ENCODE measurements at places on chromosomes 1 and 21.

DNA sequence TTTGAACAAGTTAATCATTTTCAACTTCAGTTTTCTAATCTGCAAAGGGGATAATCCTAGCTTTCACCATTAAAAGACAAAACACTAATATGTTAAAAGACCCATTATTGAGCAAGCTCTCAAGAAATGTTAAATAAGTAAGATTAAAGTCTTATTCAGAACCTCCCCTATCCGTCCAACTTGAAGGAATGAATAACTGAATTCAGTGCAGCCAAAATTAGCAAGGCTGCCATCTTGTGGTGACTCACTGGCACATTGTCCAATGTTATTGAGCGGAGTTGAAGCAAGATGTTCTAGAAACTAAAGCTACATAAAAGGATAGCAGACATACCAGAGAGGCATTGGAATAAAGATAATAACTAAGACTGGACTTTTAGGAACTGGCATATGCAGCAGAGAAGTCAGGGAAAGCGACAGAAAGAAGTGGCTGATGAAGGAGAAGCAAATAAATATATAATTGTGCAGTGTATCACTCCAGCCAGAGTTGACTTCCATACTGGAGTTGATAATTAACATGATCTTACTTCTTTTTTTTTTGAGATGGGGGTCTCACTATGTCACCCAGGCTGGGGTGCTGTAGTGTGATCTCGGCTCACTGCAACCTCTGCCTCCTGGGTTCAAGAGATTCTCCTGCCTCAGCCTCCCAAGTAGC, 8.2 kb upstream of the CAP1 start:
- peak; percentile 46 for DNase-seq

DNA sequence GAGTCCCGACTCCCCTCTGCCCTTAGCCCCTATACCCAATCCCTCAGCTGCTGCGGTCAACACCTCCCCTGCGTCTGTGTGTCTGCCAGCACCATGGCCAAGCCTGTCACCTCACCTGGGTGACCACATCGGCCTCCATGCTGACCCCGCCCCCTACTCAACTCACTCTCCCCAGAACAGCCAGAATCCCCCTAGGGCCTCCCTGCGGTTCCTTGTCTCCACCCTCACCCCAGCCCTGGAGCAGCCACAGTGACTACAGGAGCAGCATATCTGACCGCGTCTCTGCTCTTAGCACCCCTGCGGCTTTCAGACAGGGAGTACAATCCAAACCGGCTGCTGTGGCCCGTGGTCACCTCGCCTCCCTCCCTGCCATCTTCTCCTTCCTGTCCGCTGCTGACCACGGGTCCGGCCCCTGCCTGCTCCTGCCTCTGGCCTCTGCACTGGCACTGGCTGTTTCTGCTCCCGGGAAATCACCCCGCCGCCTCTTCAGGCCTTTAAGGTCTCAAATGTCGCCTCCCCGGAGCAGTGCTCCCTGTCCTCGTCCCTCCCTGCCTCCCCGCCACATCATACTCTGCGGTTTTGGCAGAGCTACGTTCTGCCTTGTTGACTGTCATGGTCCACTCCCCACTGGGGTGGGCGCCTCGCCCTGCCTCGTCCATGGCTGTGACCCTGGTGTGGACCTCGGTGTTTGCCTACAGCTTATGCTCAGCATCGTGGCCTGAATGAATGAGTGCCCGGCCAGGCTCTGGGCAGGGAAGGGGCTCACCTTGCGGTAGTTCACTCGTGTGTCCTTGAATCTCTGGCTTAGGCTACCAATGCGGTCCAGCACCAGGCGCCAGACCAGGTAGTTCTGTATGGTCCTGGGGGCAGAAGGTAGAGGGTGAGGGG, 11.1 kb downstream of the PRXL2B start:
- no peak for DNase-seq

DNA sequence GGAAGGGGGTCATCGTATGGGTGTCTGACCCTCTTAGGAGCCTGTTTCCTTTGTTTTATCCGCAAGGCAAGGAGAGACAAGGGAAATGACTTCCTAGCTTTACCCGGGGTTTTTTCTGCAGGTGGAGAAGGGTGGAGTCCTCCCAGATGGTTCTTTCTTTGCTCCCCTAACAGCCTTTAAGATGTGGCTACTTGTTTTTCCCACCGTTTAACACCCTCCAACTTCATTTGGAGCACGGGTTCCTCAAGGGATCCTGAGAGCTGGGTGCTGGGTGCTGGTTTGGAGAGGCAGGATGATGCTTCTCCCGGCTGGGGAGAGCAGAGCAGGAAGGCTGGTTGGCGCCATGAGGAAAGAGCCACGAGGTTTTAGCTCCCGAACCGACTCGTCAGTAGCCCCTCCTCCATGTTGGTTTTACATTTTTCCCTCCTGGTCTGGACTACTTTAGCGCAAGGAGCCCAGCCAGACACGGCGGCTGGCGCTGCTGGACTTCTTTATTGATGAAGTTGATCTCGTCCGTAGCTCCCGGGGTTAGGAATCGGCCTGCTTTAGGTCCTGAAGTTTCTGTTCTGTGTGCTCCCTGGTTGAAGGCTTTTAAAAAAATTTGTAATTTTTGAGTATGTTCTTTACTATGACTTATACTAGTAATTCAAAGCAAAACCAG, 1.4 kb downstream of the UCK2 start:
- no peak for DNase-seq

- DNase-seq, result no peak
Measured at GRCh38 chr21:43770066-43770655, 5.9 kb downstream of the CSTB start.

GRCh38 chr21:25845729-25846256, 111.0 kb downstream of the GABPA start:
- no peak for DNase-seq

GRCh38 chr1:168974611-168975010, 131.9 kb upstream of the ATP1B1 start:
- no peak for DNase-seq

- no peak for DNase-seq
Measured at GRCh38 chr21:45539046-45539795, 3.0 kb downstream of the SLC19A1 start.

GRCh38 chr1:30083800-30084464, 639.5 kb downstream of the MATN1 start:
- DNase-seq, result no peak

- DNase-seq, result no peak
Measured at GRCh38 chr1:100847361-100848082, 47.1 kb downstream of the EXTL2 start.

- no peak for DNase-seq
Measured at GRCh38 chr1:156194300-156194652, 372 bp downstream of the SLC25A44 start.

DNA sequence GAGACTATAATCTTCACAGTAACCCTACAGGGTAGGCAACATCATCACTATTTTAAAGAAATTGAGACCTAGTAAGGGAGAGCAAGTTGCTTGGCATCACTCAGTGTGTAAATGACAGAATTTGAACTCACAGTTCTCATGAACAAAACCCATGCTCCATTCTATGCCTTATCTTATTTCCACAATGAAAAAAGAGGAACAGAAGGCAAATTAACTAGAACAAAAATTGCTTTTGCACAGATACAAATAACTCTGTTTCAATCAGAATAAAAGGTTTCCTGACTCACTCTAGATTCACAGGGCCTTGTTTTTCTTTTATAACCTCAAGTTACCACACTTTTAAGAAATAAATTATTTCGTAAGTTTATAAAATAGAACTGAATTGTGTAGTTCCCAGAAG, 90.1 kb downstream of the UCHL5 start:
- no peak for DNase-seq

DNA sequence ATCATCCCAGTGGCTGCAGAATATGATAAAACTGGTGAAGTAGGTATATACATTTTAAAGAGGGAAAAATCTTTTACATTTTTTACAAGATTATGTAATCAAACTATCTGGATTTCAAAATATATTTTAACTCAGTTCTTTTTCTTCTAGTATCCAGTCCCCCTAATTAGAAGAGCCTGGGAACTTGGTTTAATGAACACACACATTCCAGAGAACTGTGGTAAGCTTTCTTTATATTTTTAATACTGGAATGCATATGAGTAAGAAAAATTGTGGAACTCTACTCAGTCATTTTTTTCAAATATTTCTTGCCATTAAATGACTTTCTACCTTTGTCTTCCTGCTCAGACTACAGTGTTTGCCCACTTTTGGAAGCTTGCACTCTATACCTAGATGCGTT, 8.2 kb downstream of the ACADM start:
- DNase-seq, result no peak

All from stimulated activated CD4-positive, alpha-beta T cell treated with anti-CD3 and anti-CD28 coated beads, Interleukin-2, amount 100 ng/mL, for 4 hours (primary cell).